ENCODE measurements at places on chromosomes 12 and 14.

DNA sequence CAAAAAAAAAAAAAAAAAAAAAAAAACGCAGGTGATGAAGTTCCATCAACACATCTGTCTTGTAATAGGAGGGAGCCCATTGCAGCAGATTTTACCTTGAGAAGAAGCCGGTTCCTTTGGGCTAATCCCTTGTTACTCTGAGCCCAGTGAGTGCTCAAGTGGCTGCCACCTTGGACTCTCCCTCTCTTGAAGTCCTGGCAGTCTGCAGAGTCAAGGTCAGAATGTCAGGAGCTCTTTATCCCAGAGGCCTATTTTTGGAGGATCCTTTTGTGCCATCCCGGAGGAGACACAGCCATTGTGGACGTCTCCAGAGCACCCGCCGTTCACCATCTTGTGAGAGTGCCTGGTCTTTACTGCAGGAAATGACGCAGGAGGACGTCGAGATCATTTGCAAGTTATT, 344.2 kb upstream of the FKBP4 start:
- no peak for DNase-seq

GRCh38 chr14:104249706-104250105, 111.3 kb downstream of the KIF26A start:
- DNase-seq: no peak

- DNase-seq: no peak
These were observed 25.4 kb upstream of the ALDH2 start for GRCh38 chr12:111741235-111741812.

DNA sequence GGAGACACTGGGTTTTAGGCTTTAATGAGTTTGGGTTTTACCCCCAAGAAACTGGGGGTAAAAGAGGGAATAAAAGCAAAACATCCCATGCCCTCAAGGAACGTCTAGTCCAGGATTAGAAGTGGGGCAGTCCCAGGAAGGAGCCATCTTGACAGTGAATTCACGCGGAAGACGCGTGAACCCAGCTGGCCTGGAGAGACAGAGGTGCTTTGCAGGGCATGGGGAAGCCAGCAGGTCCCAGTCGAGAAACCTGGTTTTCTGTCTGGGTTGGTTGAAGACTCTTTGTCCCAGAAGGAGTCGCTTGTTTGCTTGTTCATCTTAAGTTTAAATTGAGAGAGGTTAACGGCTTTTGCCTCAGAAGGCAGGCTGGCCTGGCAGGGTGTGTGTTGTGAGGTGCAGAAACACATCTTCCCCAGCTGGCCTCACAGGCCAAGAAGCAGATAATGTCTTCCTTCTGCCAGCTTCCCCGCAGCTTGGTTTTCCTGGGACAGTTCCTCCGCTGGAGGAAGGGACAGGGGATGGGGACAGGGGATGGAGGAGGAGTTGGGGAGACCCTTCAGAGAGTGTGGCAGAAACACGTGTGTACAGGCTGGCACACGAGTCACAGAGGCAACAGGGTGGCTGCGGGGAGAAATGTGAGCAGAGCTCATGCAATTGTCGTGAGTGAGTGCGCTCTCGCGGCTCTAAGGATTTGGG, 18.5 kb upstream of the CD9 start:
- no peak for DNase-seq
